SHP77 treated with DMSO at 0.1 percent for 48 hours (cell line): ENCODE measurements at places on chromosomes 3 and 15.

DNA sequence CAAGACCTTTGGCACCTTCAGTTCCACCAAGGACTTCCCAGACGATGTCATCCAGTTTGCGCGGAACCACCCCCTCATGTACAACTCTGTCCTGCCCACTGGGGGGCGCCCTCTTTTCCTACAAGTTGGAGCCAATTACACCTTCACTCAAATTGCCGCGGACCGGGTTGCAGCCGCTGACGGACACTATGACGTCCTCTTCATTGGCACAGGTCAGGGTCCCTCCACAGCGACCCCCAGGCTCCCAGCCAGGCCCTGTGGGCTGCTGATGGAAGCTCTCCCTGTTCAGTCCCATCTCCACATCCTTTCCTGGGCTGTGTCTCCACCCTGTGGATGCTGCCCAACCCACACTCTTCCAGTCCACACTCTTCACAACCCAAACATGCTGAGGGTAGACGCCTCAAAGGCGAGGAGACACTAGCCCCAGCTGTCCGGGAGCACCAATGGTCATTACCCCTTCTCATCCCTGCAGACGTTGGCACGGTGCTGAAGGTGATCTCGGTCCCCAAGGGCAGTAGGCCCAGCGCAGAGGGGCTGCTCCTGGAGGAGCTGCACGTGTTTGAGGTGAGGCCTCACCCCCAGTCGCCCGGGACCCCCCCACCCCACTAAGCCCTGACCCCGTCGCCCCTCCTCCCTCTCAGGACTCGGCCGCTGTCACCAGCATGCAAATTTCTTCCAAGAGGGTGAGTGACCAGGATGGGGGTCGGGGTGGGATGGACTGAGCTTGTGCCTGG lies 4.3 kb upstream of the LSMEM2 start:
- DNase-seq: peak; percentile 31

DNA sequence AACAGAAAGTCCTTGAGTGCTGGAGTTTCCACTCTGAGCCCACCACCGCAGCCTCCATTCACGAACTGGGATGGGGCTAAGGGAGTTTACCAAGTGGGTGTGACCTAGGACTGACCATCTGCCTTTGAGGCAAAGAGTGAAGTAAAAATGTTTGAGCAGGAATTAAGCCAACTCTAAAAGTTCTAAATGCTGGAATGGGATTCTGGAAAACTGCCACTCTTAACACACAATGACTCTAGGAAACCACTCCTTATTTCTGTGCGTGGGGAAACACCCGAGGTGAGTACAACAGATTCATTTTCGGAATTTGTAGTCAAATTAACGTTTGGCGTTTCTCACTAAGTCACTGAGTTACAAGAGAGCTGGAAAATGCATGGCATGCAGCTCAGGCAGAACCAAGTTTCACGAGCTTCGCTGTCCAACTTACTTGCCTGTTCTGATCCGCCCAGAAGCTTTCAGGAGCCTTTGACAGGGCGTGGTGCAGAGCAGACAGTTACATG lies 31.6 kb downstream of the ISL2 start:
- no peak for DNase-seq

- no peak for DNase-seq
These were observed 48.9 kb upstream of the ALCAM start for GRCh38 chr3:105317841-105318240.

GRCh38 chr3:122975163-122975923 lies 52.2 kb downstream of the SEMA5B start:
- no peak for DNase-seq

DNA sequence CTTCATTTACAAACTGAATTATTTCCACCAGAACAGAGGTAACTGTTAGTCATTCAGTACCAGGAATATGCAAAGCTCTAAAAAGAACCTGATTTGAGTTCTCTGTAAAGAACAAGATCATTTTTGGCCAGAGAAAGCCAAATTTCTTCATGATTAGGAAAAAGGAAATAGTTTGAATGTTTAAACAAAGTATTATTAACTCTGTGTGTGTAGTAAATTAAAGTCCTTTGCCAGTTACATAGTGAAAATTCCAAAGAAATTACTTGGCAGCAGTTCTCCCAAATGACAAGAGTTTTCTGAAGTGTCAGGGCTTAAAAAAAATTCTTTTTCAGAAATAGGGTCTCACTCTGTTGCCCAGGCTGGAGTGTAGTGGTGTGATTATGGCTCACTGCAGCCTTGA lies 24.5 kb downstream of the QTRT2 start:
- DNase-seq: no peak

DNA sequence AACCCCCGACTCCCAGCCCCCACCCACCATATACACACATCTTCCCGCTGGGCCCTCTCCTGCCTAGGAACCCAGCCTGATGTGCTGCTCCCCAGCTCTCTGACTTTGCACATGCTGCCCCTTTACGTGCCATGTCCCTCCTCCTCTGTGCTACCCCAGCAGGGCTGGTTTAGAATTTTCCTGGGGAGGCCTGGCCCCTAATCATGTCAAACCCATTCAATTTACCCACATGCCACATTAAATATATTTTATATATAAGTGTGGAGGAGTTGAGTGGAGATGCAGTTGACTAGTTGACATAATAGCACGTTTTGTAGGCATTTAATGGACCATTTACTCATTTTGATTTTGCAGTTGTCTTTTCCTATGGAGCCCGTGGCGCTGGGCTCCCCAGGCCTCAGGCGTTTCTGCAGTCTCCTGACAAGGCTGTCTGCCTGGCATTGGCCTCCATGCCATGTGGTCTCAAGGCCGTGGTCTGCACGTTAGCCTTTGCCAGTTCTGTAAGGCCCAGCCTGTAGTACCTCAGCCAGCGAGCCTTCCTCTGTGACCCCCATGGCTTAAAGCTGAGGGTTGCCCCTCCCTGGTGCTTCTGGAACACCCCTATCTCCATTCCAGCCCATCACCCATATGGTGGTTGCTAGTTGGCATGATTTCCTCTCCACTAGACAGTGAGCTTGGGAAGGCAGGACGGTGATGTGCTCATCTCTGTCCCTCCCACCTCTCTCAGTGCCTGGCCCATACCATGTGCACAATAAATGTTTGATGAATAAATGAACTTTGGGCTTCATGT lies 155.8 kb downstream of the TLE3 start:
- no peak for DNase-seq
